Stimulated activated CD4-positive, alpha-beta T cell treated with anti-CD3 and anti-CD28 coated beads, Interleukin-15, amount 100 ng/mL, for 24 hours (primary cell): ENCODE measurements at places on chromosomes 4 and X.

DNA sequence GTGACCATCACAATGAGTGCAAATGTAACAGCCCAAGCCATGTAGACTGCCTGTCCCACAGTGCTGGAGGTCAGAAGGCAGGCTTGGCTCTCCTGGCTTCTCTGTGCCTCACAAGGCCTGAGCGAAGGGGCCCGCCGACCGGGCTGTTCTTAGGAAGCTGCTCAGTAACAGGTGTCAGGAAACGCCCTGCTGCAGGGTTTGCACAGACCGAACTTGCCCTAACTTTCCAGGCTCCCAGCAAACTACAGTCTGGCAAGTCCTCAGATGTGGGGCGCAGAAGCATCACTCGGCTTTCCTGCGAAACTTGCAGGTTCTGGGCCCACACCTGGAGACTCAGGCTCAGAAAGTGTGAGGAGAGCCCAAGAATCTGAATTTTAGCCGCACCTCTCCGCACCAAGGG is 87.6 kb downstream of the CRMP1 start:
- no peak for DNase-seq

DNA sequence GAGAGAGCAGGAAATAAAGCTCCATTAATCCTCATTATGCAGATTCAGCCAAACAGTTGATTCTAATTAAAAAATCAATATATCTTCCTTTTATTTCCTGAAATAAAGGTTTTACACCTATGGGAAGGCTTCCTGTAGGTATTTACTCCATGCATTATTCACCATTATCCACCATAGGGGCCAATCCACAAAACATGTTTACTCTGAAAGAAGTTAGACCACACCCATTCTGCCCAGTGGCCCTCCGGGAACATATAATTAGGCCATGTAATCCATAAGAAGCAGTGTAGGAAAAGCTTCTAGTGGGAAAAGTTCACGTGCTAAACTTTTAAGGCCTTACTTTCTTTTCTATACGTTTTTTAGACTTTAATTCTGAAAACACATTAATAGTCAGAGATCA is 57.7 kb downstream of the SAT1 start:
- DNase-seq, result no peak

GRCh38 chr4:135250040-135250439 is 1048.5 kb upstream of the PABPC4L start:
- no peak for DNase-seq

DNA sequence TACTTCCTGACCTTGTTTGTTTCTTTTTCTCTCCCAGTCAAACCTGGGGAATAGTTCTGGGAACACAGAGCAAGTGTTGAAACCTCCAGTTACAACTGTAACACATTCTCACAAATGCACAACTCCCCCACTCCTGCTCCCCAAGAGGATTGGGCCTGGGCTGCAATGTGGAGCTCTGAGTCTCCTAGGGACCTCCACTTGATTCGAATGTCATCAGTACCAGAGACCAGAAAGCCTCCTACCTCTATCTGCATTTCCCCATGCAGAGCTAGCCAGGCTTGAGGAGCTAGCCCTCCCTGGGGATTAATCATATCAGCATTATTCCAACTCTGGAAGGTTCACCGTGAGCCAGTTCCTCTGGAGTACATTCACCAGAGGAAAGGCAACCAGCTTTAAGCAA is 41.7 kb upstream of the CITED1 start:
- DNase-seq, result no peak

DNA sequence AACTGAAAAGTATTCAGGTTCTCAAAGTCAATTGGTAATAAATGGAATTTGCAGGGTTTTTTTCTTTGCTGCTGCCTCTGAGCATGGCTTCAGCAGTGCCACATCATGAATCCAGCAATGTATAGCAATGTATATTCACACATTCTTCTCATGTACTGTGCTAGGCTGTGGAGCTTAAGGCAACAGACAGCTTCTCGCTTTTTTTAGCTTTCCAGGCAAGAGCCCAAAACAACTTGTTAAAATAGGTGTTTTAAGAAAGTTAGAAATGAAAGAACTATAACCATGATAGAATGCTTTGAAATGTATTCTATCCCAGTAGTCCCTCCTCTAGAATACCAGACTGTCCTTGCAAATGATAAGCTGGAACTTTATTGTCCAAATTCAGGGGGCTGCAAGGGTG is 30.4 kb downstream of the SMIM43 start:
- DNase-seq, result no peak

- no peak for DNase-seq
These were observed 42.4 kb downstream of the KDM6A start for GRCh38 chrX:44915361-44915868.

GRCh38 chr4:25913056-25913850 is 767 bp upstream of the SMIM20 start:
- DNase-seq, result peak; percentile 40

DNA sequence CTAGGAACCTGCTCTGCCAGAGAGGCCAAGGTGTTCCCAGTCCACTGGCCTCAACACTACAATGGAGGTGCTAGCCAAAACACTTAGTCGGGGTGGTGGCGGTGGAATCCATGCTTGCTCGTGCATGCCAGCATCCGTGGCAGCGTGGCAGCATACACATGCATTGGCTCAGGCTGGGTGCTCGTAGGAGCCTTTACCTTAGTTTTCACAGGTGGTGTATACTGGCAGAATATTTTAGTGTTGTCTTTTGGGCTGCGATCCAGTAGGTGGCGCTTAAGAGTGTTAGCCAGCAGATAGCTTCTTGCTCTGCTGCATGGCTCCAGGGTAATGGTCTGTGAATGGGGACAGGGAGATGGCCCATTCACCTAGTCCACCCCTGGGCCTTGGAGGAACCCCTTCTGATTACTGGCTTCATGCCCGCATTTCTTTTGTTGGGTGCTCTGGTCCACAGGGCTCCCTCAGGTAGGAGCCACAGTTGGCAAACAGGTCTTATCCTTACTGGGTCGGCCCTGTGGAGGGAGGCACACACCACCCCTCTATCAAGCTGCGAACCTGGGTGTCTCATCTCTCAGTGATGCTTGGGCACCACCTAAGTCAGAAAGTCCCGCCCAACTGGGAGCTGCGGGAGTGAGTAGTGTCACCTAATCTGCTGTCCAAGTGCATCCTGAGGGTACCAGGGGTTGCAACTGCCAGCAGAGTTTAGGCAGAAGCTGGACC is 40.0 kb downstream of the RIPPLY1 start:
- DNase-seq, result peak; percentile 26

DNA sequence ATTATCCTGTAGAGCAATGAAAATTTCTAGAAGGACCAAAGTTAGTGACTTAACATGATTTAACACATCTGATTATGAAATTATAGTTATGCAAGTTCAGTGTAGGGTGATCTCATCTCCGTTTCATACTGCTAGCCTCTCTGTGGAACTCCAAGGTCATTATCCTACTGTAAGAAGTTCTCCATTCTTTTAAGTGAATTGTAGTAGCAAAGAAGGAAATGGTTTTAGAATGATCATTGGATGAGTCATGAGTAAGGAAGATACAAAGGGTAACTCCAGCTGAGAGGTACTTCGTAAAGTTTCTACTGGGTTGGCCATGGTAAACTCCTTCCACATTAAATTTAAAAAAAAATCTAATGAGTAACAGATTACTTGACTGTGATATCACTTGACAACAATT is 215.0 kb upstream of the GIMD1 start:
- no peak for DNase-seq

DNA sequence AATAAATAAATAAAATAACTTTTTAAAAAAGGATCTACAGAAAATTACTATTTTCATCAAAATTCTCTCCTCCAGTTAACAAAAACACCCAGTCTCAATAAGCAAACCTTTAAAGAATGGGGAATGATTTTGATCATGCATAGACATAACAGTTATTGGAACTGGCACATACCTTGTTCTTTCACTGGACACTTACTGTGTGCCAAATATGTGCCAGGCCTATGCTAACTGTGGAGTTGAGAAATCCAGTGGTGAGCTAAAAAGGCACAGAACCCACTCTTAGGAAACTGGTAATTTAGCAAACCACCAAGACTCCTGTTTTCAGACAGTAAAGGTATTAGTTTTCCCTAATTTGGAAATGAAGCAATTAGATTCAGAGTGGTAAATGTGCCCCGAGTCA is 39.1 kb downstream of the CLOCK start:
- no peak for DNase-seq

DNA sequence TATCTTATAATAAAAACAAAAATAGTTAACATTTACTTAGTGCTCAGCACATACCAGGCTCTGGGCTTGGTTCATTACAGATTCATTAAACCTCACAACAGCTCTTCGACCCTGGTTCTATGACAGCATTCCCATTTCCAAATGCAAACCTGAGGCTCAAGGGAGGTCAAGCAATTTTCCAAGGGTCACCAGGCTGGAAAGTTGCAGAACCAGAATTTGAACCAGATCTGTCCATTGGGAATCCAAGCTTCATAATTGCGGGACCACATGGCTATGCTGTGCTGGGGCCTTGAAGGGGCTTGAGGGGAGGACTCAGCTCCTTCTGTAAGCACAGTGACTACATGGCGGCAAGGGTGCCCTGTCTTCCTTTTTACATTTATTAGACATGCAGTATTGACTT is 197.3 kb upstream of the LNX1 start:
- no peak for DNase-seq

- DNase-seq, result no peak
These were observed 297.8 kb downstream of the ANK2 start for GRCh38 chr4:113347245-113347644.

GRCh38 chr4:99402765-99403164 is 32.4 kb downstream of the ADH7 start:
- no peak for DNase-seq

DNA sequence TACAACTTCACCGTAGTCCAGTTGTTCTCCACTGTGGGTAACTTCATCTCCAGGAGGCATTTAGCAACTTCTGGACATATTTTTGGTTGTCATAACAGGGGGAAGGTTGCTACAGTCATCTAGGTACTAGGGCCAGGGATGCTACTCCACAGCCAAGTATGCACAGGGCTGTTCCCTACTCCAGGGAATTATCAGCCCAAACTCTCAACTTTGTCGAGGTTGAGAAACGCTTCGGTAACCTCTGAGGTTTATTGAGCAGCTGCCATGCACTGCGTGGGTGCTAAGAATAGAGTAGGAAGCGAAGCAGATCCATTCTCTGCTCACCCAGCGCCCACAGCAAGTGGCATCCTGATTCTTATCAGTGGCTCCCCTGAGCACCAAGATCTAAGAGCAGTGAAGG is 8.2 kb downstream of the FGFBP1 start:
- peak; percentile 7 for DNase-seq

- no peak for DNase-seq
These were observed 43.9 kb downstream of the SCFD2 start for GRCh38 chr4:53321984-53322289.

GRCh38 chrX:8453611-8454010 is 11.0 kb upstream of the VCX3B start:
- DNase-seq, result no peak

DNA sequence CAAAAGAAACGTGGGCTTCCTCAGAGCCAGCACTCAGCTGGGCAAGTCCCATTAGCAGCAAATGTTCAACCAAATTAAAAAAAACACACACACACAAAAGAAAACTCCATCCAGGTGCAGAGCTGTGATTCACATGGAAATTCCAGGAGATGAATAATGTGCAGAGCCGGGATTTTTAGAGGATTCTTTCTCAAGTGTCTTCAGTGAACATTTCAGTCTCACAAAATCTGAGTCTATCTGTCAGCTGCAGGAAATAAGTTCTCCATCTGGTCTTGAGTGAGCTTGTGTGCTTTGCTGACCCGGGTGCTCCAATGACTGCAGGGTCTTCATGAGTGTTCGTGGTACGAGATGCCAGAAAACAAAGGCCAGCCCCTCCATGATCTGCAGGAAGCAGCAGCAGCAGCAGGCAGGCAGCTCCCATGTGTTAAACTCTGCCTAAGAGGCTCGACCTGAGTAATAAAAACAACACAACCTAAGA is 44.3 kb downstream of the RASGEF1B start:
- DNase-seq, result no peak

GRCh38 chr4:113455061-113455460 is 306.5 kb downstream of the CAMK2D start:
- no peak for DNase-seq

GRCh38 chrX:22314692-22315091 is 42.0 kb downstream of the CBLL2 start:
- no peak for DNase-seq

GRCh38 chrX:78517124-78517523 is 142.0 kb downstream of the RTL3 start:
- DNase-seq, result peak; percentile 54

DNA sequence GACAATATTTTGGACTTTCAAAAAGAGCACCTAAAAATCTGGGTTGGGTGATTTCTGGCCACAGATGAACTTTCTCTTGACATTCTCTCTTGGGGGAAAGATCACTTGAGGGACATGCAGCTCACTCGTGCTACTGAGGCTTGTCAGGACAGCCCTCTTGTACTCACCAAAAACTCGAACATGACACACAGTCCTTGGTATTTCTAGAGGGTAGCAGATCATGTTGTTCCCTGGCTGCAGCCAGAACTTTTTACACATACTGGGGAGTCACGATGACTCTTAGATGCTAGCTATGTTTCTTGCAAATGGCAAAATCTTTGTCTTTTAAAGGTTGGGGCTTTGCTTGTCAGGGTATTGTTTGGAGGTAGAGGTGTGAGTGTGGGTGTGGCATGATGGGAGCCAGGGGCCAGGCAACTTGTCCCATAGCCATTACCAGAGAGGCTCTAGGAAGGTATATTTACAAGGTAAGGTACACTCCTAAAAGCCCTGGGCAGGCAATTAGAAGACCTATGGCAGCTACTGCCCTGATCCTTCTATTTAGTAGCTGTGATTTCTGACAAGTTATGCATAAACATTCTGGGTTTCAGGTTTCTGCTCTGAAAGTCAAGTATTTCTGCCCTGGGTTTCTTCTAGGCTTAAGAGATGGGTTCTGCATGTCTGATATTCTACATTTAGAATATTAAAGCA is 241.7 kb upstream of the TLL1 start:
- no peak for DNase-seq

GRCh38 chr4:77777135-77777807 is 41.9 kb downstream of the CNOT6L start:
- no peak for DNase-seq

GRCh38 chr4:38281371-38282071 is 321.3 kb downstream of the PTTG2 start:
- no peak for DNase-seq

DNA sequence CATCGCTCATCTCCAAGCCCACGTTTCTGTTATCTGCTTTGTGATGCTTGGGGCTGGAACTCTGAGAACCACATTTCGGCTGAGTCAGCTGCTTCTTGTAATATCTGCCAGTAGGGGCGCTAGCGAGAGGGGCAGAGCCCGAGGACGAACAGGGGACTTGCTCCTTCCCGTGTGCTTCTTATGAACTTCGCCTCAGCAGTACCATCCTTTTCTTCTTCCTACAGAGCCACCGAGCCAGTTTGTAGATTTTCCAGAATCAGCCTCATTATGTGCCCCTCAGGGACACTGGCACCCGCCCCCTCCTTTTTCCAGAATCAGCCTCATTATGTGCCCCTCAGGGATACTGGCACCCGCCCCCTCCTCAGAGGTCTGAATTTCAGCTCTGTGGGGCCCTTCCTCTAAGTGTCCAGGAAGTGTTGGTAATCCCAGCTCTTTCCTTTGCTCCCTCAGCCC is 441.7 kb upstream of the RASGEF1B start:
- peak; percentile 69 for DNase-seq
